ENCODE measurements at places on chromosomes 3 and 15.
A peak's percentile ranks its signal among the peaks of the same experiment; 100 is the strongest.

- no peak for DNase-seq
Observed at GRCh38 chr15:56291741-56292140, 48.1 kb upstream of the RFX7 start.

GRCh38 chr3:25586167-25586505, 78.6 kb downstream of the TOP2B start:
- DNase-seq, result no peak

GRCh38 chr15:25943831-25944230, 80.7 kb upstream of the ATP10A start:
- no peak for DNase-seq

- DNase-seq, result peak; percentile 56
Observed at GRCh38 chr15:98123834-98124233, 163.3 kb downstream of the ARRDC4 start.

DNA sequence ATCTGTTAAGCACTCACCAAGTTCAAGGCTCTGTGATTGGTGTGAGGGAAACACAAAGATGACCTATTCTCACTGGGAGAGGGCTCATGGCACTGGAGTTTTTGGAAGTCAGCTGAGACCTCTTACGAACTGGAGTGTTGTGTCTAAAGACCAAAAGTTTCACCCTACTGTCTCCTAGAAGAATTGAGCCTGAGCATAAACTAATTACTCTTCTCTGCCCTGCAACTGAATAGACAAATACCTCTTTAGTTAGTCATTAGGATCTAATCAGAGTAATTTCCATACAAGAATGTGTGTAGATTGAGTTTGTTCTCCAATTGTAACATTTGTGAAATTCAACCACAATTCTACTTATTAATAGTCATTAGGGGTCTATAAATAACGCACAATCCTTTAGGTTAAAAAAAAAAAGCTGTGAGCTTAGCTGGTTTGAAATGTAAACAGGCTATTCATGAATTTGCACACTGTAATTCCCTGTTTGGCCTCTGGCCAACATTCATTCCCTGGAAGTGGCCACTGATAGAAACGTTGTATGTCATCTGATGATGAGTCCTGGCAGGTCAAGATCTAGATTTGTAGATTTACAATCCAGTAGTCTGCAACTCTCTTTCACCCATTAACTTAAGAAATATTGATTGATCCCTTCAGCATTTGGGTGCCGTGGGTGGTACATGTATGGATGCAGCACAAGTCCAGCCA, 76.8 kb upstream of the SOX14 start:
- DNase-seq, result no peak

Measured in HTR-8/SVneo (cell line).